ENCODE measurements at places on chromosomes 7 and 10. TPM values are rescaled to one million over a fixed set of nuclear protein-coding genes. Genes with fewer than 3 reads are reported as not detected.

Gene DYDC2
- total RNA-seq, result not detected

Gene CRCP
- total RNA-seq, result 23.4 TPM

Gene ASB4
- total RNA-seq, result not detected

Gene TRPV5
- total RNA-seq, result not detected

Gene NPSR1
- total RNA-seq, result not detected

Gene ACTR1A
- 172 TPM for total RNA-seq

Gene MYL10
- not detected for total RNA-seq

Gene CFTR
- total RNA-seq, result not detected

Gene AKR1C4
- not detected for total RNA-seq

Gene TEX47
- not detected for total RNA-seq

Gene ZNF485
- total RNA-seq, result 0.76 TPM

Gene SEMA3C
- 8.6 TPM for total RNA-seq

Gene IGFBP3
- 247 TPM for total RNA-seq

Gene ARMC3
- total RNA-seq, result not detected

Gene DRGX
- not detected for total RNA-seq

Gene MAD1L1
- 59.4 TPM for total RNA-seq

Gene ZNF488
- not detected for total RNA-seq

Gene WBP1L
- total RNA-seq, result 77.8 TPM

Gene LOXL4
- total RNA-seq, result 7.0 TPM

Measured in glomerular endothelial cell (primary cell).